T-cell (primary cell): ENCODE measurements at places on chromosomes 13 and 19.

- no peak for DNase-seq
Observed at GRCh38 chr19:28500296-28500695, 712.7 kb downstream of the UQCRFS1 start.

DNA sequence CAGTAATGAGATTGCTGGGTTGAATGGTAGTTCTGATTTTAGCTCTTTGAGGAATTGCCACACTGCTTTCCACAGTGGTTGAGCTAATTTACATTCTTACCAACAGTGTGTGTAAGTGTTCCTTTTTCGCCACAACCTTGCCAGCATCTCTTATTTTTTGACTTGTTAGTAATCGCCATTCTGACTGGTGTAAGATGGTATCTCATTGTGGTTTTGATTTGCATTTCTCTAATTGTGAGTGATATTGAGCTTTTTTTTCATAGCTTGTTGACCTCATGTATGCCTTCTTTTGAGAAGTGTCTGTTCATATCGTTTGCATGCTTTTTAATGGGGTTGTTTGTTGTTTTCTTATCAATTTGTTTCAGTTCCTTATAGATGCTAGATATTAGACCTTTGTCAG lies 245.0 kb downstream of the MTUS2 start:
- no peak for DNase-seq

GRCh38 chr13:97205982-97206381 lies 16.2 kb upstream of the MBNL2 start:
- DNase-seq = no peak

DNA sequence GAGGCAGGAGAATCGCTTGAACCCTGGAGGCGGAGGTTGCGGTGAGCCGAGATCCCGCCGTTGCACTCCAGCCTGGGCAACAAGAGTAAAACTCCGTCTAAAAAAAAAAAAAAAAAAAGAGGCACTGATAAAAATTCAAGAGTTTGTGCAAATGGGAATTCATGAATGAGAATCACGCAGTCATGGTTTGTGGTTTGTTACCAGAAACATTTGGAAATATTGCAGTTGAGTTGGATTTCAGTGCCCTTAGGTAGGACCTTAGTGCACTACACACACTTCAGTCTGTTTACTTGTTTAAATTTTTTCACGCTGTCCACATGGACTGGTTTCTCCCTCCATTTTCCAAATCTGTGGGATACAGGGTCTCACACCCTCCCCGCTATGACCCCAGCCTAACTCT lies 28.4 kb downstream of the ZNF844 start:
- DNase-seq = no peak

GRCh38 chr13:105518086-105518485 lies 1017.4 kb downstream of the EFNB2 start:
- DNase-seq = no peak

DNA sequence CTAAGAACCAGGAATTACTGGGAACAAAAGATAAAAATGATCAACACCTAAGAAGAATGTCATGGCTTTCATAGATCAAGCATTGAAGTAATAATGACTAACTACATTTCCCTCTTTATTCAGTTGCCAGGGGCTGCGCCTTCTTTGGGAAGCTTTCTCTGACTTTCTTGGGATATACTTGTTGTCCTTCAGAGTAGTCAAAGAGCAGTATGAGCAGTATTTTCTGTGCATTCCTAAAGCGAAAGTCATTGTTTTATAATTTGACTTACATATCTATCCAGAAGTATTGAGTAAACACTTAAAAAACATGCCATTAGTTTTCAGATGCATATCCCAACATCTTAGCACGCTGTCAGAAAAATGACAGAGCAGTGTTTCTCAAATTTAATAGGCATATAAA lies 2412.4 kb downstream of the PCDH9 start:
- DNase-seq = no peak

GRCh38 chr13:40348096-40348679 lies 318.3 kb downstream of the FOXO1 start:
- no peak for DNase-seq

GRCh38 chr19:8329996-8330395 lies 8.7 kb downstream of the RPS28 start:
- DNase-seq = no peak

GRCh38 chr13:40109351-40109844 lies 453.9 kb downstream of the COG6 start:
- no peak for DNase-seq

DNA sequence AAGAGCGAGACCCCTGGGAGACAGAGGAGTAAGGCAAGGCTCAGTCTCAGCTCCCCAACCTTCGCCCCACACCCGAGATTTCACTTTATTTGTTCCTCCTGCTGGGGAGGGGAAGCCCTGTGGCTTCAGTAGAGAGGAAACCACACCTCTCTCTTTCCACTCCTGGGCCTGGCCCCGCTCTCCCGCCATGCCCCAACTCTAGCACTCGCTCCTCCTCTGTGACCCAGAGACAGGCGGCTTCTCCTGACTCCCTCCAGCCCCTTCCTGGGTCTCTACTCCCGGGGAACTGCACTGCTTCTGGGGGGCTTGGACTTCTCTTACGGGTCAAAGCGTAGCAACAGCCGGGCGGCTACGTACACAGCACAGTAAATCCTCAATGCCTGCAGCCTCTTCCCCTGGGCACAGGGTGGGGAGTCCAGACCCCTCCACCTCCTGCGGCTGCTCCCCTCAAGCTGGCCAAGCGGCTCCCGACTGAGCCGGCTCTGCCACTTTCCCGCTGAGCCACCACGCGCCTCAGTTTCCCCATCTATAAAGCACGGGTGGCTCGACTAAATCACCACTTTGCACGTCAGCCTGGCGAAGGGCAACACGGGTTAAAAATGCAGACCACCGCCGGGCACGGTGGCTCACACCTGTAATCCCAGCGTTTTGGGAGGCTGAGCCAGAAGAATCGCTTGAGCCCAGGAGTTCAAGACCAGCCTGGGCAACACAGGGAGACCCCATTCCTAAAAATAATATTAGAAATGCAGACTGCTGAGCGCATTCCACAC lies 1.4 kb downstream of the RNF126 start:
- peak; percentile 65 for DNase-seq

GRCh38 chr19:30344446-30345425 lies 27.4 kb upstream of the ZNF536 start:
- DNase-seq = no peak

DNA sequence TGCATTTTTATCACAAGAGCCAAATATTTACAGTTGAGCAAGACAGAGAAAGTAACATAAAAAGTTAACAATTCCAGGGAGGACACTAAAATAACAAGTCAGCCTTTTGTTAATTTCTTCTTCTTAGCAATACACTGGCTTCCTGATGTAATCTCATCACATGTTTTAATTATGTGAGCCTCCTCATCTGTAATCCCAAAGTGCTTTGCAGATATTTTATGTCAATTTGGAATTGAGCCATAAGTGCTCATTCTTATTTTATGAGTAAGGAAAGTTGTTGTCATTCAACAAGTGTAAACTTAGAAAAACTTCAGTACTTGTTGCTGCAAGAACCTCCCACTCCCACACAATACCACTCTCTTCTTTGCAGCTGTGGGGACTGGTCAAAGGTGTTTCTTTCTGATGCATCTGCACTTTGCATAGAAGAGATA lies 223.6 kb downstream of the GPC6 start:
- no peak for DNase-seq

DNA sequence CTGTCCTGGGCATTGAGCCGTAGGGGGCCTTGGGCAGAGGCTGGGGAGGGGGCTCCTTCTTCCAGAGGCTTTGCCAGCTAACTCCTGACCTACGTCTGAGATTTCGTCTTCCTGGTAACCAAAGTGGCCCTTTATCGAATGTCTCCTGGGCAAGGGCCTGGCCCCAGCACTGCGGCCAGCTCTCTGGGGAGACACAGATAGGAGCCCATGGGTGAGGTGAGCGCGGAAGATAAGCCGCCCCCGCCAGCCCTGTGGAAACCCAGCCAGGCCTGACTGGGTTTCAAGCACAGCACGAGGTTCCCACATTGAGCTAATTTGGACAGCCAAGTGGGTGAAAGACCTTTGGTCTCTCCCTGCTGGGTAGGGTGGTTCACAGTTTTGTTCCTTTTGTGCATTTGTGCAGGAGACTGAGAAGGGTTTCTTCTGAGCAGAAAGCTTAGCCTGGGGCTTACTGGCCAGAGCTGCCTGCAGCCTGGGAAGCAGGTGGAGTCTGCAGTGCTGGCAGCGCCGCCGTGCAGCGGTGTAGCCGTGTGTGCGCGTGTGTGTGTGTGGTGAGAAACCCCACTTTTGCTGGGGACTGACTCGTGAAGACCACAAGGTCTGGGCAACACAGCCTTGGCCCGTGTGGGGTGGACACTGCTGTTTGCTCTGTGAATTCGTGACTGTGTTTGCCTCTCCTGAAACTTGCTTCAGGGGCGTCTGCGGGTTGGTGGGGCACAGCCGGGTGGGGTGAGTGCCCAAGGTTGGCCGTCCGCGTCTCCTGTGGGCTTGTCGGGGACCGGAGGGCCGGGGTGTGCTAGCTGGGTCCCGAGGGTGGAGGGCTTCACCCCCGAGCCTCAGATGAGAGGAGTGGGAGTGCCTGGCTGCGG lies 2.5 kb downstream of the BSG start:
- DNase-seq = no peak

GRCh38 chr19:49554701-49555181 lies 25.6 kb downstream of the NOSIP start:
- DNase-seq = no peak

DNA sequence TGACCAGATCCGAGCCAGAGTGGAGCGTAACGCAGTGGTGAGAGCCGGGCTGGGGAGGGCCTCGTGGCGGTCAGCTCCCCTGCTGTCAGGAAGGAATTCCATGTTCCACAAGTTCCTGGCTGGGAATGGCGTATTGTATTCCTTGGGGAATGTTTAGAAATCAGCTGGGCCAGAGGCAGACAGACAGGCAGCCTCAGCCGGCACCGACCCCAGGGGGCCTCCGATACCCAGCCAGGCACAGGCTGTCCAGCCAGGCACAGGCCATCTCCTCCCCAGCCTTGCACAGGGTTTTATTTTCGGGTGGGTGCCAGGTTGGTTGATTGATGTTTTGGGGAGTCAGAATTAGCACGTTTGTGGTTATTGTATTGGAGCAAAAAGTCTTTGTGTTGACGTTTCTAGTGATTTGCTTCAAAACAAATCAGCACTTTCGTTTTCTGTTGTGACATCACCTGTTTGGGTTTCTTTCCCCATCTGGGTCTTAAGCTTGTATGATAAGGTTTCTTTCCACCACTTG lies 126.6 kb upstream of the MCF2L start:
- DNase-seq = no peak

DNA sequence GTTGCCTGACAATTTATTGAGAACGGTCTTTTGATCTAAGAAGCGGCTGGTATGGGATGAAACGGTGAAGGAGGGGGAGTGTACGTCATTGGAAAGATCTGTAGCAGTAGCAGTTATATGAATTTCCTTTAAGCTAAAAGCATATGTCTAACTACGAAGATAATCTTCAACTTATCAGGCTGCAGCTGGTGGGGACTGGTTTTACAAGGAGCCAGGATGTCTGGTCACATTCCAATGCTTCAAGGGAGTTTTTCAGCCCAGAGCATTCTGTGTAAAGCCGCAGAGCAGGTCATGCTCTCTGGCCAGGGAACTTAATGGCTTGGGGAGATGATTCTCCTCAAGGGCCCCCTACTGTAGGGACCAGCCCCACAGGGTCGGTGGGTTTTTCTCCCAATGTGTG lies 29.2 kb downstream of the CLEC4M start:
- no peak for DNase-seq

- DNase-seq = no peak
Observed at GRCh38 chr19:43525836-43526771, 897 bp downstream of the ETHE1 start.

DNA sequence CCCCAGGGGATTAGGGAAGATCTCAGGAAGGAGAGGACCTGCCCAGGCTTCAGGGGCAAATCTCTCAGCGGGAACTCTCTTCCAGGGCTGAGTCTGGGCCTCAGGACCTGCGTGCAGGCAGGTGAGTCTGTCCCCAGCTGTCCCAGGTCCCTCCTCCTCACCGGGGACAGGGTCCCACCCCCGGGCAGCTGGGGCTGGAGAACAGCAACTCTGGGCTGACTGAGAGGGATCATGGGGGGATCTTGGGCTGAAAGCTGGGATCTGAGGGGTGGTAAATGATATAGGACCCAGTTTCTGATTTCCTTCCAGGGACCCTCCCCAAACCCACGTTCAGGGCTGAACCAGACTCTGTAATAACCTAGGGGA lies 14.3 kb downstream of the LILRA1 start:
- no peak for DNase-seq

DNA sequence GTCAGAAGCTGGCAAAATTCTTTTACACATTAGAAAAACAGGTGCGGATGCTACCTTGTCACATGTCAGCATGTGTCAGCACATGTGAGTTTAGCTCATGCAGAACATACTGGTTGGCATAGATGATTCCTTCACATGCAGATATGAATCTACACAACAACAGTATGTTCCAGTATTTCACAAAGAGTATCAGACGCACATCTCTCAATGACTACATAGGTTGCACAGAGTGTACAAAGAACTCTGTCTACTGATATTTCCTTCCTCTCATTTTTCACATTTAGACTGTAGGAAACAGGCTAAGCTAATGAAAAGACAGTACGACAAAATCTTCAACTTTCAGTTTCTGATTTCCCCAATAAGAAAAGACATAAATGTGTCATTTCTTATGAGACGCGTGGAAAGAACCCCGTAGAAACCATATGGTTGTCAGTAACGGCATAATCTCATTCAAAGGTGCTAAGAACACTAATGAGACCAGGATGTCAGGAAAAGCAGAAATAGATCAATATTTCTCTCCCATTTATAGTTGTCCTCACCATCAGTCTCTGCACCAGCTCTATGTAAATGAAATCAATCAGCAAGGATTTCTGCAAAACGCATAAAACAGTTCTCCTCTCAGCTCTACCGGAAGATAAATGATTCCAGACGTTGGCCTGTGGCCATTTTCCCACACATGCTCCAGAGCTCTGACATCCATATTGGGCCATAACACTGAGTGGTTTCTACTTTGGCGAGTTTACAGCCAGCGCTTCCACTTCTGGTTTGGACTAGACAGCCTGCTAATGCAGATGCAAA lies 81.2 kb downstream of the STARD13 start:
- no peak for DNase-seq

- DNase-seq = peak; percentile 75
Observed at GRCh38 chr19:18589380-18590272, 1.0 kb downstream of the REX1BD start.

DNA sequence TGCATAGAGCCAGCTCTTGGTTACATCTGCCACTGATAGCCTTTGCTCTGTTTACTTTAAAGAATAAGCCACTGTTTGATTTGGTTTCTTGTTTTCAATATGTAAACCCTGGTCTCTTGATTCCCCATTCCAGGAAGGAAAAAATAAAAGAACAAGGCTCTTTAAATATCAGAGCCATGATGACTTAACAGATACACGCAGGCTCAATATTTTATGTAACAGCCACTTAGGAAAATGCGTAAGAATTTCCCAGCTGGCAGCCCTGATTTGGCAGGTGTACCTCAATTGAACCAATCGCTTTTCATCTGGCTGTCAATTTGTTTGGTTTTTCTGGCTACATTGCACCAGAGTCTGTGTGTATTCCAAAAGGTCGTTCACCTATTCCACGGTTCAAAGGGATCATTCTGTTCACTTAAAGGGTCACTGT lies 65.6 kb downstream of the IRS2 start:
- DNase-seq = no peak
